ENCODE measurements at places on chromosomes 3 and 15. TPM values are rescaled to one million over a fixed set of nuclear protein-coding genes. Genes with fewer than 3 reads are reported as not detected.
A peak's percentile ranks its signal among the peaks of the same experiment; 100 is the strongest.

LSAMP gene
- 3.8 TPM for total RNA-seq

GABRB3 gene
- total RNA-seq, result 163 TPM

GRCh38 chr3:25473246-25473645 lies 45.2 kb downstream of the RARB start:
- H3K27me3 ChIP-seq, result no peaks in the 10 kb centered on the region
- no peak for DNase-seq
- no peaks in the 10 kb centered on the region for H3K36me3 ChIP-seq
- no peak overlapping the region for H3K27ac ChIP-seq
- no peaks in the 10 kb centered on the region for H3K4me1 ChIP-seq

ST8SIA2 gene
- total RNA-seq, result 3.2 TPM

RYR3 gene
- 3.4 TPM for total RNA-seq

PLA2G4D gene
- total RNA-seq, result 0.33 TPM

- no peak for DNase-seq
- H3K27me3 ChIP-seq, result no peaks in the 10 kb centered on the region
- H3K4me1 ChIP-seq, result no peaks in the 10 kb centered on the region
- H3K36me3 ChIP-seq, result no peaks in the 10 kb centered on the region
Measured at GRCh38 chr15:58425834-58426233, 6.0 kb upstream of the LIPC start.

DNA sequence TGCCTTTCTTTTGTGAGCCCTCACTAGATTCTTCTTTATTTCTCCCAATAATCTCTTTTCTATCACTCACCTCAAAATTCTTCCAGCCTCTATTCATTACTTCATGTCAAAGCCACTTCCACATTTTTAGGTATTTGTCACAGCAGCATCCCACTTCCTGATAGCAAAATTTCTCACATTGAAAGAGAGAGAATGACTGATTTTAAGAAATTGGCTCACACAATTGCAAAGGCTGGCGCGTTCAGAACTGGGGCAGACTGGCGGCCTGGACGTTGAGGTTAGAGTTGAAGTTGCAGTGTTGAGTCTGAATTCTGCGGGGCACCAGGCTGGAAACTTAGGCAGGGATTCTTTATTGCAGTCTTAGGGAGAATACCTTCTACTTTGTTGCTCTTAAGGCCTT lies 117.9 kb downstream of the LRRC28 start:
- H3K27me3 ChIP-seq, result no peaks in the 10 kb centered on the region
- no peak for DNase-seq
- H3K4me1 ChIP-seq, result no peaks in the 10 kb centered on the region
- no peak overlapping the region for H3K27ac ChIP-seq

GUCA1C gene
- not detected for total RNA-seq

DNA sequence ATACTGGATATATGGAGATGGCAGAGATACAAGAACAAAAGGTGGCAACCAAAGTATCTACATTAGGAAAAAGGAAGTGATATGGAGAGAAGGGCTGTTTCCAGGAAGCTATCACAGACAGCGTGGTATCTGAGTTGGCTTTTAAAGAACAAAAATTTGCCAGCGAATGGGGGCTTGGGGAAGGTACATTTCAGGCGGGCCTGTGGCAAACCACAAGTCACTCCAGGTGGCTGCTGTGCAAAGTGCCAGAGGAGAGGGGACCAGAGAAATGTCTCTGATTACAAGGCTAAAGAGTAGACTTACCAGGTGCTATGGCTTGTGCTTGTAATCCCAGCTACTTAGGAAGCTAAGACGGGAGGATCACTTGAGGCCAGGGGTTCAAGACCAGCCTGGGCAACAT lies 91.1 kb downstream of the MSL2 start:
- H3K27me3 ChIP-seq, result no peaks in the 10 kb centered on the region
- no peak overlapping the region for H3K4me3 ChIP-seq
- DNase-seq, result no peak
- H3K36me3 ChIP-seq, result peaks cover 10% of the 10 kb centered on the region

- H3K36me3 ChIP-seq, result no peaks in the 10 kb centered on the region
- no peaks in the 10 kb centered on the region for H3K27me3 ChIP-seq
- H3K27ac ChIP-seq, result no peak overlapping the region
- H3K4me1 ChIP-seq, result no peaks in the 10 kb centered on the region
- no peak for DNase-seq
Measured at GRCh38 chr3:75396316-75396802, 267.8 kb upstream of the FRG2C start.

DNA sequence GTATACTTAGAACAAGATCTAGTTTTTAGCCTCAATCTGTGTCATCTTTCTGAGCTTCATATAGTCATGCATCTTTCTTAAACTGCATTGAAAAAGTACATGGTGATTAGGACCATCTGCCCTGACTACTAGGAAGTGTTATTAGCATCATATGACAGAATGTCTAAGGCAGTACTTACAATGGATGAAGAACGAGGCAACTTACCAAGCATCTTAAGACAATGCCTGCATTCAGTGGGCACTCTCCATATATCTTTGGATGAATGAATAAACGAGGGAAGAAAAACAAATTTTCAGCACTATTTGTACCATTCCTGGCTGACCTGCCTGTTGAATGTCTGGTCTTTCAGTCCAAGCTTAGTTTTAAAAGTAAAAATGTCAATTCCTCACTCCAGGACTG lies 185.4 kb upstream of the EPHA3 start:
- H3K27ac ChIP-seq, result no peak overlapping the region
- H3K36me3 ChIP-seq, result no peaks in the 10 kb centered on the region
- H3K27me3 ChIP-seq, result no peaks in the 10 kb centered on the region
- no peaks in the 10 kb centered on the region for H3K4me1 ChIP-seq

- H3K4me1 ChIP-seq, result peaks cover 3% of the 10 kb centered on the region
- no peak overlapping the region for H3K4me3 ChIP-seq
- H3K27me3 ChIP-seq, result no peaks in the 10 kb centered on the region
- H3K27ac ChIP-seq, result no peak overlapping the region
- H3K36me3 ChIP-seq, result no peaks in the 10 kb centered on the region
Measured at GRCh38 chr15:25947323-25948314, 84.5 kb upstream of the ATP10A start.

- H3K4me3 ChIP-seq, result no peak overlapping the region
- H3K36me3 ChIP-seq, result no peaks in the 10 kb centered on the region
- no peak for DNase-seq
Measured at GRCh38 chr15:84946772-84947489, 34.7 kb upstream of the PDE8A start.

SAMD7 gene
- total RNA-seq, result not detected

DNA sequence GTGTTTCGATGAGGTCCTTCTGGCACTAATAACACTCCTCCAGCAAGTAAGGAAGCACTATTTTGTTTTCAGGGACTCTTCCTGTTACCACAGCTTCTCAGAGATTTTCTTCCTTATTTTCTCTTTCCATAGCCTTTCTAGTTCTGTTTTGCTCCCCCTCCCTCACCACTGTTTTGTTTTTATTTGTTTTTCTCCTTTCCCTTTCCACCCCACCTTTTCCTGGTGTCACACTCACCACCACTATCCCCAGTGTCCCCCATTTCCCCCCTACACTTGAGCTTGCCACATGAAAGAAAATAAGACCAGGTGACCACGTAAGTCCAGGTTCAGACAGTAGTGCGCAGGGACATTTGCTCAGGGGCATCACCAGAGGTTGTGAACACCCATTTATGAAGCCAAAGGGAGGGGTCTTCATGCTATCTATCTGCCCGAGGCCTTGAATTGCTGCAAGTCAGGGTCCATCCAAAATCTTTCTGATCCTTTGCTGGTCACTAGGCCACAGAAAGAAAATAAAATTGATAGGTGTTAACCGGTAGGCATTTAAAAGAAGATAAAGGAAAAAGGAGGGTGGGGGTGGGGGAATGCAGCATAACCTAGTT lies 1.4 kb upstream of the RFTN1 start:
- H3K4me1 ChIP-seq, result peaks cover 5% of the 10 kb centered on the region
- peaks cover 15% of the 10 kb centered on the region for H3K27me3 ChIP-seq
- H3K27ac ChIP-seq, result no peak overlapping the region
- DNase-seq, result no peak
- no peaks in the 10 kb centered on the region for H3K36me3 ChIP-seq
- H3K4me3 ChIP-seq, result no peak overlapping the region

- no peaks in the 10 kb centered on the region for H3K36me3 ChIP-seq
- no peaks in the 10 kb centered on the region for H3K4me1 ChIP-seq
- no peak for DNase-seq
- peak overlapping the region; percentile 95 for H3K27ac ChIP-seq
- peak overlapping the region; percentile 59 for H3K4me3 ChIP-seq
Measured at GRCh38 chr3:100401674-100402041, 319 bp downstream of the LNP1 start.

DNA sequence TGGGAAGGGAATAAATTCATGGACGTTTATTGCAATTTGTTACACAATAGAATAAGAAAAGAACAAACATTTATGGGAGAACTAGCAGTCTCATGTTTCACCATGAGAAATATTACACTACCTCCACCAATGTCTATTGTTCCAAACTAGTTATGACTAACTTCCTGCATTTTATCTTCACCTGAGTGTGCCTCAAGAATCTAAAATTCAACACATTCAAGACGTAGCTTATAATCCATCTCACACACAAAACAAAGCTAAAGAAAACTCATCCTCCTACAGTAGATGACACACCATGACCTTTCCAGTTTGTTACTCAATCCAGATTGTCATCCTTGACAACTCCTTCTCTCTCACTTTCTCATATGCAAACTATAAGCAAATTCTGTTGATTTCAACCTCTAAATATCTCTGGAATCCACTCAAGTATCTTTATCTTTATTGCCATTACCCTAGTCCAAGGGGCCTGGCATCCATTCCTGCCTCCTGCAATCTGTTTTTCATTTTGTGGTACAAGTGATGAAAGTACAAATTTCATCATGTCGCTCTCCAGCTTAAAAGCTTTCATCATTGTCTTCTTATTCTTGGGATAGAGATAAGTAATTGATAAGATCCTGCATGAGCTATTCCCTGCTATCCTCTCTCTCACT lies 229.9 kb downstream of the NR2F2 start:
- no peaks in the 10 kb centered on the region for H3K36me3 ChIP-seq
- no peaks in the 10 kb centered on the region for H3K4me1 ChIP-seq
- no peak overlapping the region for H3K4me3 ChIP-seq
- H3K27ac ChIP-seq, result no peak overlapping the region
- no peak for DNase-seq

ILDR1 gene
- 1.6 TPM for total RNA-seq

LSMEM2 gene
- 0.58 TPM for total RNA-seq

GRCh38 chr15:99407716-99408115 lies 156.4 kb downstream of the LRRC28 start:
- no peak overlapping the region for H3K27ac ChIP-seq
- DNase-seq, result no peak

WDR93 gene
- total RNA-seq, result not detected

DNA sequence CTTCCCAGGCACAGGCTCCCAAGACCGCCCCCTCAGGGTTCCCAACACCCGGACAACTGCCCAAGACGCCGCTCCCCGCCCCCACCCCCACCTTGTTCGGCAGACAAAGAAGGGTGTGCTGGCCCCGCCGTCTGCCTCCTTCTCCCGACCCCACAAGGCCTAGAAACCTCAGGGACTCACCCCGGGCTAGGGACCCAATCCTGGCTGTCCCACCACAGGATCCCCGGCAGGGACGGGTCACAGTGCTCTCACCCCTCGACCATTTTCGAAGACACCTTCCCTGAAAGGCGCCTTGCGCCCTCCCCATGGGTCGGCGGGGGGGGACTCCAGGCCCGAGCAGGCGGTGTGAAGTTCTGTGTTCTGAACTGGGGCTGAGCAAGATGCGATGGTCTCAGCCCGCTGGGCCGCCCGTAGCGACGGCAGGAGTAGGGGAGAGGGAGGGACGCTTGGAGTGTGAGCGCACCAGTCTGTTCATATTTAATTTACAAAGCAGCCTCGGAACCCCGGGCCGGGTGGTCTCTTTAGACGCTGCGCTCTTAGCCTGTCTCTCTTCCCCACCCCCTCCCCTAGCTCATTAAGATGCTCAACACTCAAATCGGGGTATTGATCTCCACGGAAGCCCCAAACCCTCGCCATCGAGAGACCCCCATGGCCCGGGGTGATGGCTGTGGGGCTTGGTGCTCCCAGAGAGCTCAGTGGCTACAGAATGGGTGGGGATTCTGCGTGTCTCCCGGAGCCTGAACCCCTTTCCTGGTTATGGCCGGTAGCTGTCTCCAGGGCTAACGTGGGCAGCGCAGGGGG lies 1.4 kb upstream of the ISLR2 start:
- no peak overlapping the region for H3K27ac ChIP-seq
- peaks cover 64% of the 10 kb centered on the region for H3K27me3 ChIP-seq
- no peak for DNase-seq

GRCh38 chr15:47184003-47184907 lies 533.0 kb upstream of the SEMA6D start:
- no peaks in the 10 kb centered on the region for H3K4me1 ChIP-seq
- peaks cover 43% of the 10 kb centered on the region for H3K27me3 ChIP-seq
- H3K4me3 ChIP-seq, result peak overlapping the region; percentile 52
- no peak for DNase-seq

CHL1 gene
- 0.33 TPM for total RNA-seq
